GM13976 (cell line): ENCODE measurements at places on chromosomes 7 and 10.

DNA sequence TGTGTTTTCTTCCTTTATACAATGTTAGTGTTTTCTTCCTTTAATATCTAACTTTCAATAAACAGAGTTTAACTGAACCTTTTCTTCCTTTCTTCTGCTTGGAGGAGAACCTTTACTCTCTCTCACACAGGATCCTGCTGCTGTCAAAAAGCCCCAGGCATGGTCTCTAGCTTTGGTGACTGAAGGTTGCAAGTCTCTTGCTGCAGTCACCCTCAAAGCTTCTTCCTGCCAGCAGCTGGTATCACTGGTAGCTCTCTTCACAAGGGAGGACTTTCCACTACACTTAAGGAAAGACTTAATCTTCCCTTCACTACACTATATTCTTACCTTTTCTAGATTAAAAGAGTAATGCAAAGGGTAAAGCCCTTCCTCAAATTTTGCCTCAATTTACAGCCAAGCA lies 153.4 kb downstream of the SGMS1 start:
- no peak for DNase-seq

GRCh38 chr10:23884670-23885069 lies 324.3 kb upstream of the KIAA1217 start:
- DNase-seq = no peak

GRCh38 chr7:23418046-23418445 lies 52.2 kb downstream of the IGF2BP3 start:
- no peak for DNase-seq

- DNase-seq = no peak
Observed at GRCh38 chr7:108596560-108596959, 26.9 kb downstream of the DNAJB9 start.

- DNase-seq = no peak
Observed at GRCh38 chr7:1590476-1590875, 20.6 kb upstream of the PSMG3 start.

GRCh38 chr10:27998178-27998953 lies 513 bp downstream of the ODAD2 start:
- DNase-seq = peak; percentile 12

GRCh38 chr7:28815928-28816373 lies 142.2 kb downstream of the TRIL start:
- peak; percentile 47 for DNase-seq

DNA sequence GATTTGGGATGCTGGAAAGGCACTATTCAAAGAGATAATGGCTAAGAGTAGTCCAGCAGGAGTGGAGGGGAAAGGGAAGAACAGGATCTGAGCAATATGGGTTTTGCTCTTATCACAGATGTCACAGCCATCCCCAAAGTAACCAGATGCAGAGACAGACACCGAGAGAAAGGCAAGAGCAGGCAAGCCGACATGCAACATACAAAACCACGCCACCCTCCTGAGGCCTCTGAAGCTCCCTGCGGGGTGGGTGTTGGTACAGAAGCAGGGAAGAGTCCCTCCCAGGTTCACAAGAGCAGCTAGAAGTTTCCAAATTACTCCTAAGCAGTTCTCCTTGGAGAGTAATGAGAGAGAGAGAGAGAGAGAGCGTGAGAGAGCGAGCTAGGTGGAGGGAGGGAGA lies 10.8 kb upstream of the C10orf53 start:
- no peak for DNase-seq

DNA sequence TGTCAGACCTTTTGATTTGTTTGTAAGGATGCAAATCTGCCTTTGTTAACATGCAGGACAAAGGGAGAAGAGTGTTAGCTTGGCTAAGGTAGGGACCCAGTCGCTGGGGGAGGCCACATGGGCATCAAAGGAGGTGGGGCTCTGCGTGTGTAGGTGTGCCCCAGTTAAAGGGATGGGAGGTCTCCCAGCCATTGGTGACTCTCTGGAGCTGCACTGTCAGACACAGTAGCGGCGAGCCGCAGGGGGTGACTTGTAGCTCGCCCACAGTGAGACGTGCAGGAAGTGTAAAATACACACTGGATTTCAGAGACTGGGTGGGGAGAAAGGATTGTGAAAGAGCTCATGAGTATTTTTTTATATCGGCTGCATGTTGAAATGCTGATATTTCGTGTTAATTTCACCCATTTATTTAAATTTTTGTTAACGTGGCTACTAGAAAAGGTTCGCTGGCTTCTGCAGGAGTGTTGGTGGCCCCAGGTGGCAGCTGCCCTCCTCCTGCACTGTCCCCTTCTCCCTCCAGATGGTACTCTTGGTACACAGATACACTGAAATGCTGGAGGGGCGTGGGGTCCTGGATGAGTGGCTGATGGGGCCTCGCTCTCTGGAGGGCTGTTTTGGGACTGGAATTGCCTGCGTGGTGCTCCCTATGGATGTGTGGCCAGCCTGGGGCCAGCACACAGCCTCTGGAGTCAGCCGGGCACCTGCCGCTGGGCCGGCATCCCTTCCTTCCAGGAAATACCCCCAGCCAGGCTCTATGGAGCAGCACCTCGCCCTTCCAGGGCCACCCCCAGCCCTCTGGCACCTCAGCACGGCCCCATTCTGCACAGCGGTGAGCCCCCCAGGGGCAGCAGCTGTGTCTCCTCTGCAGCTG lies 59.2 kb downstream of the LHPP start:
- DNase-seq = no peak

DNA sequence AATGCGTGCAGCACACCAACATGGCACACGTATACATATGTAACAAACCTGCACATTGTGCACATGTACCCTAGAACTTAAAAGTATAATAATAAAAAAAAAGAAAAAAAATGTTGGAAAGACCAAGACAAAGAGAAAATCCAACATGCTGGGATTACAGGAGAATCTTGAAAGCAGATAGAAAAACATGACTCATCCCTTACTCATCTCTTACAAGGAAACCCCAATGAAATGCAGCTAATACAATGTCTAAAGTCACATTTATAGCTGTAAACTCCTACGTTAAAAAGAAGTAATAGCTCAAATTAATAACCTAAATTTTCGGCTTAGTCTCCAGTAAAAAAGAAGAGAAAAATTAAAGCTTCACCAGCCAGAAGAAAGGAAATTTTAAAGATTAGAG lies 47.5 kb upstream of the DGKB start:
- DNase-seq = no peak

DNA sequence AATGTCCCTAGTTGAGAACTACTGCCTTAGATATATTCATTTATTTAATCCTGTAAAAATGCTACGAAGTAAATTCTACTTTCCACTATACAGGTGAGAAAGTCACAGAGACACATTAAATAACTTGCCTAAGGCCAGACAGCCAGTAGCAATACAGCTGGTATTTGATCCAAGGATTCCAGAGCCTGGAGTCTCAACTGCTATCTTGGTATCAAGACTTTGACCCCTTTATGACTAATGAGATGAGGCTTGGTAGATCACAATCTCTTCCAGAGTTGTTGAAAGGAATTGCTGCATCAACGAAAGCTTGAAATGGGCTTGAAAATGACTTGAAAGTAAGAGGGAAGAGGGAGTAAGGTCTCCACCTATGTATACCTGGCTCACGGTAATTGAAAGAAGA lies 83.3 kb downstream of the ORC5 start:
- no peak for DNase-seq

DNA sequence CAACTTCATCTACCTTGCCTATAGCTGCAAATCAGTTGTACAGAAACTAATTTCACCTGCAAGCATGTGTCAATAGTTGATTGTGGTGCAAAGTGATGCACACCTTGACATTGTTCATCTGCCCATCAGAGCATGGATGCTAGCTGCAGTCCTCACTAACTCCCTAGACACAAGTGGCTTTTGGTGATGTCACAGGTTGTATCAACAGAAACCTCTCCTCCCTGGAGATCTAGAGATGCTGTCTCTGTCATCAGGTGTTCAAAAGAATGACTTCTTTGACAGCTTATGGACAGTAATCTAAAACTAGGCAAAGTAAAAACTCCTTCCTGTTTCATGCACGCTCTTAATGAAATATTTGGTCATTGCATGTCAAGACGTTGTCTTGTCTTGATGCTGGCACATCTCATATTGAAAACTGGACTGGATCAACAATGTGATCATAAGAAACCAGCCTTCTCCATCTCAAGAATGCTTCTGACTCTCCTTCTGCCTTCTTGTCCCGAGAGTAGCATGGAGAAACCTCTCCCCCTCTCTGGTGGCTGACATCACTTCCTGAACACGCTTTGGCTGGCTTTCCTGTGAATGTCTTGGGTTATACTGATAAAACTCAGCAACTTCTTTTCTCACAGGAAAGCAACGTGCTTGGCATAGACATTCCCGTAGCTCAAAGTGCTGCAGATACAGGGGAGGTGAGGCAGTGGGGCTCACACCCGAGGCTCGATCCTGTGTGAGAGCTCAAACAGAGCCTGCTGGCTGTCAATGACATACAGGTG lies 176.2 kb upstream of the CDCA7L start:
- no peak for DNase-seq

DNA sequence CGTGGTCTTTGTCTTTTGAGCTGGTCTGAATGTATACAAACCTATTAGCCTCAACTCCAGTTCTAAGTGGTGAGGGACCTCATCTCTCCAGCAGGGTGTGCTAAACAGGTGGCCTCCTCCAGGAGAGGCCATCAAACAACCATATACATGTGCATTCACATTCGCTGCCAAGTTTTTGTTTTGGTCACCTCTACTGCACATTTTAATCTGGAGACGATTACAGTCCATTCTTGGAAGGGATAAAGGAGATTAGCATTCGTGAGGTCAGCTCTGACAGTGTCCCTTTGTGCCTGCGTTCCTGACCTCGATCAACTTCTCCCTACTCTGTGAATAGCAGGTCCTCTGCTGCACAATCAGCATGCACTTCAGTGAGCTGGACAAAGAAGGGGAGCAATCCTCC lies 60.8 kb downstream of the RHOBTB1 start:
- DNase-seq = peak; percentile 32

DNA sequence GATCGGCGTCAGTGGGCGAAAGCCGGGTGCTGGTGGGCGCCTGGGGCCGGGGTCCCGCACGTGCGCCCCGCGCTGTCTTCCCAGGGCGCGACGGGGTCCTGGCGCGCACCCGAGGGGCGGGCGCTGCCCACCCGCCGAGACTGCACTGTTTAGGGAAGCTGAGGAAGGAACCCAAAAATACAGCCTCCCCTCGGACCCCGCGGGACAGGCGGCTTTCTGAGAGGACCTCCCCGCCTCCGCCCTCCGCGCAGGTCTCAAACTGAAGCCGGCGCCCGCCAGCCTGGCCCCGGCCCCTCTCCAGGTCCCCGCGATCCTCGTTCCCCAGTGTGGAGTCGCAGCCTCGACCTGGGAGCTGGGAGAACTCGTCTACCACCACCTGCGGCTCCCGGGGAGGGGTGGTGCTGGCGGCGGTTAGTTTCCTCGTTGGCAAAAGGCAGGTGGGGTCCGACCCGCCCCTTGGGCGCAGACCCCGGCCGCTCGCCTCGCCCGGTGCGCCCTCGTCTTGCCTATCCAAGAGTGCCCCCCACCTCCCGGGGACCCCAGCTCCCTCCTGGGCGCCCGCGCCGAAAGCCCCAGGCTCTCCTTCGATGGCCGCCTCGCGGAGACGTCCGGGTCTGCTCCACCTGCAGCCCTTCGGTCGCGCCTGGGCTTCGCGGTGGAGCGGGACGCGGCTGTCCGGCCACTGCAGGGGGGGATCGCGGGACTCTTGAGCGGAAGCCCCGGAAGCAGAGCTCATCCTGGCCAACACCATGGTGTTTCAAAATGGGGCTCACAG lies 1.1 kb downstream of the EGFR start:
- peak; percentile 44 for DNase-seq

GRCh38 chr7:78953726-78954363 lies 499.6 kb downstream of the MAGI2 start:
- DNase-seq = no peak

DNA sequence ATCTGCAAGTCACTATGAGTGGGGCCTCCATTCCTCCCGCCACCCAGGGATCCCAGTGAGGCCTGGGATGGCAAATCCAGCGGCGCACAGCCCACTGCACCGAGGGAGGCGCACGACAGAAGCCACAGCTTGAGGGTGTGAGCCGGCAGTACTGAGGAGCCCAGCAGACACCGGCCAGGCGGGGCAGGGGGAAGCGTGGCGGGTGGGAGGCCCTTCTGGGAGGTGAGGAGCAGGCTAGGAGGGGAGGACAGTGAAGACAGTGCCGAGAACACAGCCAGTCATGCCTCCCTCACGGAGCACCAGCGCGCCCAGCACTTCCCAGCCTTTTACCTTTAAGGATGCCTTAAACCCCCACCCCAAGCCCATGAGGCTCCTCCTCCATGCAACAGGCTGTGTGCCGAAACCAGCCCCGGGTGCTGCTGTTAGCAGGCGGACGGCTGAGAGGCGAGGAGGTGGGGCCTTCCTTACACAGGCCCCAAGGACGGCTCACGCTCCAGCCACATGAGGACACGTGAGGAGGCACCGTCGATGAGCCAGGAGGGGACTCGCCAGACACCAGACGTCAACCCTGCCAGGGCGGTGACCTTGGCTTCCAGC lies 258.5 kb downstream of the PTPRN2 start:
- DNase-seq = no peak

- no peak for DNase-seq
Observed at GRCh38 chr7:148116195-148116594, 474.4 kb upstream of the C7orf33 start.

DNA sequence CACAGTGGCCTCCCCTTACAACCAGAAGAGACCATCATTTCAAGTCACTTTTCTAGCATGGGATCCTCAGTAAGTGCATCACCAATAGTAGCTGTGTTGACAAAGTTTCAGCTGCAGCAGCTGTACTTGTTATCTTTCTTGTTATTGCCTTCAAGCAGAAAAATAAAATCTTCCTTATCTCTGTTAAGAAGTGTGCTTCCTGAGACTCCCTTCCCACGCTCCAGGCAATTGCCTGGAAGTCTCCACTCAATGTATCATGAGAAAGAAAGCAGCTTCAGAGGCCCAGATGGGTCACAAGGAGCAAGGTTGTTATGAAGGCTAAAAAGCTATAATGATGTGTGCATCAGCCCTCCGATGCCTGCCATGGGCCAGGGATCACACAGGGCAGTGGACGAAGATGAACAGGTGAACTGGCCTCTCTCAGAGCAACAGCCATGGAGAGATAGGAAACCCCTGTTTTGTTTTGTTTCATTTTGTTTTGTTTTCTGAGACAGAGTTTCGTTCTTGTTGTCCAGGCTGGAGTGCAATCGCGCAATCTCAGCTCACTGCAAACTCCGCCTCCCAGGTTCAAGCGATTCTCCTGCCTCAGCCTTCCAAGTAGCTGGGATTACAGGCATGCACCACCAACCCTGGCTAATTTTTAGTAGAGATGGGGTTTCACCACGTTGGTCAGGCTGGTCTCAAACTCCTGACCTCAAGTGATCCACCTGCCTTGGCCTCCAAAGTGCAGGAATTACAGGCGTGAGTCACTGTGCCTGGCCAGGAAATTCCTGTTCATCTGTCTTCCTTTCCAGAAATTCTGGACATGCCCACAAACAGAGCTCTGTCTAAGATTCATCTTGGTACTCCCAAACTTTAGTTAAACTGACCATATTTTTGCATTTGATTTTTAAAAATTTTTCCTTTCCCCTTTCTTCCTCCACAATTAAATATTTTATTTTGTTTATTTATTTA lies 340.5 kb downstream of the TNS3 start:
- no peak for DNase-seq

DNA sequence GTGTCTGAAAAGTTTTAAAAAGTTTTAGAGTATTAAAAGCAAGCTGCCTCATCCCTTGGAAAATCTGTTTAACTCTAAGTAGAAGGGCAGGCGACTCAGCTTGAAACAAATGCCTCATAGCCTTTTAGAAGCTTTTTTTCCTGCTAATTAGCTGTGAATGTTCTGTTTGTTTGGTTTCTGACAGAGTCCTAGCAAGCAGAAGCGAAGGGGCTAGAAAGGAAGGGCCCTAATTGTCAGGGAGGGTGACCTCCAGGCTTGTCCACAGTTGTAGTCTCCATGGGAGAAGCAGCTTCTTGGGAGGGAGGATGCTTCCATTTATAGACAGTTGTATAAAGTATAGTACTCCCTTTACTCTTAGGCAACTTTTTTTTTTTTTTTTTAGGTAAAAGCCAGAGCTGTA lies 90.9 kb downstream of the DNAJC1 start:
- no peak for DNase-seq
